ENCODE measurements at places on chromosomes 5 and 9. TPM values are rescaled to one million over a fixed set of nuclear protein-coding genes. Genes with fewer than 3 reads are reported as not detected.

The DBH gene
- not detected for total RNA-seq

The SH3GL2 gene
- total RNA-seq: 0.17 TPM

The GPR21 gene
- total RNA-seq: not detected

The SRA1 gene
- 62.1 TPM for total RNA-seq

The LRRC26 gene
- 1.5 TPM for total RNA-seq

The HEMGN gene
- total RNA-seq: not detected

The GFRA3 gene
- total RNA-seq: not detected

The ZNF883 gene
- total RNA-seq: 1.1 TPM

The SPATA31C1 gene
- total RNA-seq: not detected

The LCN15 gene
- not detected for total RNA-seq

The ERAP2 gene
- total RNA-seq: 1.3 TPM

The FBN2 gene
- total RNA-seq: 17.3 TPM

The SLC34A1 gene
- total RNA-seq: not detected

The TMEM174 gene
- total RNA-seq: not detected

The SPATA31E1 gene
- total RNA-seq: not detected

The TIMD4 gene
- 1.3 TPM for total RNA-seq
